ENCODE measurements at places on chromosomes 5 and 9.

DNA sequence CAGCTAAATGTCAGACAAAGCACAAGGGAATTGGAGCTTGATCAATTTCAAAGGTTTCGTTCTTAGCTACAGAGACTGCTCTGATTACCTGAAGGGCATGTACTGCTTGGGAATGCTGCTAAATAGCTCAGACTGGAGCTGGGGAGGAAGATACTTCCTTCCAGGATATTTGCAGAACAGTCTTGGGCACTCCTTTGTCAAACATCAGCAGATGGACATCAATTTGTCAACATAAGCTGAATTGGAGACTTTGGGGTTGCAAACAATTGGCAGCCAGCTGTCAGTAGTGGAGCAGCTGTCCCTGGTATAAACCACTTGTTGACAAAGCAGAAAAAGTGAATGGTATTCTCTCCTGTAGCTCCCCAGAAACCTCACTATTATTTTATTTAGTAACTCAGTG is 182.0 kb downstream of the CCDC192 start:
- DNase-seq: no peak

GRCh38 chr5:135996611-135997010 is 32.2 kb upstream of the TGFBI start:
- no peak for DNase-seq

GRCh38 chr5:763397-763796 is 21.1 kb downstream of the ZDHHC11B start:
- DNase-seq: no peak

- DNase-seq: no peak
These were observed 63.2 kb downstream of the SLC44A1 start for GRCh38 chr9:105307591-105308130.

DNA sequence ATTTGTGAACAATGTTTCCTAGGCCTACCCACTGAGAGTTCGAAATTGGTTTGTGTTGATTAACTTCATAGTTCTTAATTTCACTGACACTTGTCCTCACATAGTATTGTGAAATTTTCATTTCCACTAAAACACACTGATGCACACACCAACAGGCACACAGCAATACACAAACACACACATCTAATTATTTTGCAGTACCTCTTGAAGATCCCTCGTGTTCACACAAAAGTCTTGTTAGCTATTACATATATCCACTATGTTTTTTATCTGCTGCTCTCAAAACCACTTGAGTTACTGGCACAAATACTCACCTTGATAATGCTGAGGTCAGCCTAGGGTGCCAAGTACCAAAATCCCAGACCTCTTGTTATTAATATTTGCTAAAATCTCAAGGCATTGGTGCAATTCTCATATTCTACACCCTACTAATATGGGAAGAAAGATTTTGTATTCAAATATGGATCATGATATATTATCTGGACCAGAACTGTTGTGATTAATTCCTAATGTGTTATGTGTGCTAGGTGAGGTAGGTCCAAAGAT is 767.4 kb upstream of the CDH10 start:
- no peak for DNase-seq

GRCh38 chr9:129580211-129580915 is 40.5 kb downstream of the C9orf50 start:
- DNase-seq: no peak

- DNase-seq: no peak
These were observed 37.6 kb upstream of the HNRNPA0 start for GRCh38 chr5:137791799-137792198.

- no peak for DNase-seq
These were observed 34.3 kb upstream of the FSD1L start for GRCh38 chr9:105413525-105413924.

DNA sequence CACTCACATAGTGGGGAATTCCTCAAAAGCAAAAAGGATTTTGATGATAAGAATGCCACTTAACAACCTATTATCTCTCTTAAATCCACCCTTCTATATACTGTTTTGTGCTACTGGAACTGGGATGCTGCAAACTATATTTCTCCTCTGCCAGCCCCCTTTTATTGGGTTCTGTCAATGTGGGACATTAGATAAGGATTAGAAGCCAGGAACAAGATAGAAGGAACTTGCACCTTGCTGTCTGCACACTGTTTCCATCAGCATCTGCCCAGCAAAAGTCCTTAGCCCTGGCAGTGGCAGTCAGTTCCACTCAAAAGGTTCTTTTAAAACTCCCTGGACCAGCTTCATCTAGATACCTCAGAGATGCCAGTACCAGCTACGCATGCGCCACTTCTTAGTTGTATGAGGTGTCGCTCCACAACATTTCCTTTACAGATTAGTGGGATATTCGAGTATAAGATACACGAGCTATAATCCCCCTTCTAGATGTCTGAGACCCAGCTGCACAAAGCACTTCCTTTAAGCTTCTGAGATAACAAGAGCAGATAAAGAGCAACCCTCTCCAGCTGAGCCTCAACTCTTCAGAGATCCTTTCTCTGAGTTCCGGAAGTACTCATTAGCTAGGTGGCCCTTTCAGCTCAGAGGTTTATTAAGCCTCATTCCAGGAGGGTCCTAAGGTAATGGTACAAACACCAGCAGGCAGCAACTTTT is 45.3 kb downstream of the CERT1 start:
- no peak for DNase-seq

GRCh38 chr9:131714161-131714646 is 25.7 kb downstream of the RAPGEF1 start:
- no peak for DNase-seq

DNA sequence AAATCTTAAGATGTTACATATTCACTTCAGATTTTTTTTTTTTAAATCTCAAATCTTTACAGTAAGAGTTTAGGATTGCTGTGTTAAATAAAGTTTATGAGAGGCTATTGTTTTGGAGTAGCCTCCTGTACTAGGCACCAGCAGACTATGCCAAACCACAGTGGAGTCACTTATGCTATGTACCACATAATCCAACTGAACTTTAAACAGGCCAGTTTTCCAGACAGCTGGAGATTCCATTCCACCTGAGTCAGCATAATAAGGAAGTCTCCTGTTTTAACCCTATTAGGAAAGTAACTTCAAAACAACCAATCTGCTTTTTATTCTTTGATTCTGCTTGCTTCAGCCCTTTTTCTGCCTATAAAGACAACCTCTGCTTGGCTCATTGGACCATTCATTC is 205.2 kb downstream of the CSNK1G3 start:
- DNase-seq: no peak

- DNase-seq: no peak
These were observed 128.4 kb downstream of the GRIA1 start for GRCh38 chr5:153618867-153619266.

DNA sequence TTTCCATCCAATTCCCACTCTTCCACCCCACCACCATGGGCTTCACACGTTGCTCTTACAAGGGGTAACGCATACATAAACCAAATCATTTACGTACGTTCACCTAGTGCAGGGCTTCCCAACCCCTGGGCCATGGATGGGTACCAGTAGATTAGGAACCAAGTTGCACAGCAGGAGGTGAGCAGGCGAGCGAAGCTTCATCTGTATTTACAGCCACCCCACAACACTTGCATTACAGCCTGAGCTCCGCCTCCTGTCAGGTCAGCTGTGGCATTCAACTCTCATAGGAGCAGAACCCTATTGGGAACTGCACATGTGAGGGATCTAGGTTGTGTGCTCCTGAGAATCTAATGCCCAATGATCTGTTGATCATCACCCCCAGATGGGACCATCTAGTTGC is 82.3 kb downstream of the CEMIP2 start:
- no peak for DNase-seq

DNA sequence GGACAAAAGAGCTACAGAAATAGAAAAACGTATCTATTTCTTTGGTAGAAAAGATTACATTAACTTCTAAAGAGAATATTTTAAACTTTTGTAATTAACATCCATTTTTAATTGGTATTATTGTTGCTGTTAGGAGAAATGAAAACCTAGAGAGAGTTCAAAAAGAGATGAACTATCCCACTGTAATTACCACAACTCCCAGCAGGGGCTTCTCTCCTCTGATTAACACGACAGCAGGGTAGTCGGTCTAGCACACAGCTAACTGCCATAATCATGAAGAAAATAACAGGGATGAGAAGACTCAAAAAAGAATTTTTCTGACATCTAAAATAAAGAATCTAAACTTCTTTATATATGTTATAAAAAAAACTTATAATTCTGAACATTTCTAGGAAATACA is 86.2 kb upstream of the CDH9 start:
- DNase-seq: no peak

DNA sequence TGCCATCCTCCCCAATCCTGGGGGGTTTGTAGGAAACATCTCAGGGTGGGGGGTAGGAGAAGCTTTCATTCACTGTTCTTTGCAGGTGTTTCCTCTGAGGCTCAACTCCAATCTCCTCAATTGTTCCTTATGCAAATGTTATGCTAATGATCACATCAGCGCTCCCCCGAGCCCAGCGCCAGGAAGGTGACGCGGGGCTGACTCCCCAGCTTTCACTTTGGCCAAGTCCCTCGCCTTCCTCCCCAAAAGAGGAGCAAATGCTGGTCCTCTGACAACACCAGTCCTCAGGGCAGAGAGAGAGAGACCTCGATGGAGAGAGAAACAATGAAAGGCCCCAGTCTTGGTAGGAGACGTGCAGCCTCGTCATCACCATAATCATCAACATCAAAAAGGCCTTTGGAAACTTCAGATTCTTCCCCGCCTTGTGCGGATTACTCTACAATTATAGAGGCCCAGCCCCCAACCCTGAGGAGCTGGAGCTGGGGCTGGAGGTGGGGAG is 39.1 kb downstream of the PCDH1 start:
- no peak for DNase-seq

DNA sequence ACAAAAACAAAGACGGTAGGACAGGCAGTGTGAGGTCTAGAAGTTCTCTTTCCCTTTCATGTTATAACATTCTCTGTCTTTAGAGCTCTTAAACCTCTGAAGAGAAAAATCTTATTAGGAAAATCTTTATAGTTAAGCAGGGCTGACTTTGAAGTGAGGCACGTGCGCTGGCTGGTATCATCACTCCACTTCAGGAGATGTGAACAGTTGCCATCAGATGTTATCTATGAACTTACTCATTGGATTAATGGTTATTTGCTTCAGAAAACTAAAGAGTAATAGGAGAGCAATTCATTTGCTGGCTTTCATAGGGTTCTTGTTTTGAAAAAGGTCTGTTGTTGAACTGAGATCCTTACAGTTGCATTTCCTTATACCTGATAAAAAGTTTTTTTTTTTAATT is 25.7 kb downstream of the LRRTM2 start:
- no peak for DNase-seq

DNA sequence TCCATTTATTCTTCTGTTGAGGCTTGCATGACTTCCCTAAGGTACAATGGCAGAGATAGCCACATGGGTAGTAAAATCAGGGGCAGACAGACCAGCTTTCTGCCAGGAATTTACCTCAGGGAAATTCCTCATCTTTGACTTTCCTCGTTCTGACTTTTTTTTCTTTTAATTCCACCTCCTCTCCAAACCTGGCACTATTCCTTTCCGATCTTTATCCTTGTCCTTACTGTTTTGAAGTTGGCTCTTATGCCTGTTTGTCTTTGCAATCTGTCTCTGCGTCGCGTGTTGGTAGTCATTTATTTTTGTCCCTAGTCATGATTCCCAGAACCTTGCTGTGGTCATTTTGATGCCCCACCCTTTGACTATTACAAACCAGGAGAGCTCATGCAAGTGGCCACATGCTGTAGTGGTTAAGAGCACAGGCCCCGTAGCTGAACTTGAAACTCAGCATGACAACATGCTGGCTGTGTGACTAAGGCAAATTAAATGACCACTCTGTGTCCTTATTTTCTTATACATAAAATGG is 19.0 kb downstream of the TMC1 start:
- DNase-seq: no peak

- no peak for DNase-seq
These were observed at the start of gene GFRA3 for GRCh38 chr5:138274189-138274853. TSS of gene GFRA3 (minus strand) at chr5:138274621. CDS start at chr5:138274424, 197 bp downstream.

DNA sequence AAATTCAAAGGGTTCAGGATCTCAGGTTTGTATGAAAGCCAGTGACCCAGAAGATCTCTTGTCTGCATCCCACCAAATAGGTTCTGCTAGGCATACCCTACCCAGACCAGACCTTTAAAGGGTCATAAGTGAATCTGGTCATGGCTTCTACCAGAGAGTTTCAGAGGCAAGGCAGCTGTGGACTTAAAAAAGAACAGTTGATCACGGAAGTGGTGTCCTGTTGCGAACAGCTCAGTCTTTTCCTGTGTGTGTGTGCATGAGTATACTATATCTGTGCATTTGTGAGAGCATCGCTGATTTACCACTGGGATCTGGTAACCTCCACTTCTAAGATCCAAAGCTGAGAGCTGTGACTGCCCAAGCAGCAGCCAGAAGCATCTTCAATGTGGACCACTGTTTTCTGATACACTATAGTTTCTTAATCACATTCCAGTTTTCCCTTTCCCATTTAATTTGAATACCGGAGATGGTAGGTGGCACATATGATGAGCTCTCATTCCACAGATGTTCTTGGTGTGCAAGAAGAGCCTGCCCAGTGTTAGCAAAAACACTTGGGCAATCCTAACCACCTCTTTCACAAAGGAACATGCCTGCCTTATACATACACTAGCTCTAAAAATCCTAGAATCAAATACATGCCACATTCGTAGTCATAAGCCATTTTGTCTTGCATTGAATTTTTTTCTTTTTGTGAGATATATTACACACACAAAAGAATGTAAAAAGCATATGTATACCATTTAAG is 36.2 kb upstream of the OR2S2 start:
- no peak for DNase-seq

DNA sequence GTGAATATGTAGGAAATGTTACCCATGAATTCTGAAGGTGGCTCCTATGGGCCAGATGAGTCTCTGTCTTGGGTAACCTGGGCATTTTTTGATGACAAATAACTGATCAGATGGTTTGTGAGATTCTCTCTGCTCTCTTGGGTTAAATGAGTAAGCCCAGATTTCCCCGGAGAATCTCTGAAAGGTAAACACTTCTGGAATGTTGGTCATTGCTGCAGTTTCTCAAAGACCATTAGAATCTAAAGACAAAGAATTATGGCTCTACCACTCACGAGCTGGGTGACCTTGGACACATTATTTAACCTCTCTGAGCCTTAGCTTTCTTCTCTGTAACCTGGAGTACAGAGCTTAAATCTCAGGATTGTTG is 191.2 kb downstream of the DAB2IP start:
- no peak for DNase-seq

DNA sequence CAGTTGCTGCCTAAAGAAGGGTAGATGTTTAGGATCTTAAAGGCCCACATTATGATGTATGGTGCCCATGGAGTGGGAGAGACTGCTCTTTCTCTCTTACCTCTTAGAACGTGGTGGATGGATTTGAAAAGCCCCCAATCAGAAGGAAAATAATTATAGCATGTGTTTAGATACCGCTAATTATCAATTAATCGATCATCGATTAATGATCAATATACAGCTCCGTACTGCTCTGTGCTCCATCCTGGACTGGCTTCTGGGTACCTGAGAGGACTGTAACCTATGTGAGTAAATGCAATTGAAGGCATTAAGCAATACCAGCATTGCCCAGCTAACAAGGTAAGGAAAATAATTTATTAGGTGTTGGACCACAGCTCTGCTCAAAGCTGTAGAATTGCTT is 149.1 kb downstream of the MAST4 start:
- no peak for DNase-seq

GRCh38 chr5:62681117-62681850 is 102.7 kb downstream of the LRRC70 start:
- DNase-seq: no peak
